ENCODE measurements at places on chromosomes 12 and 14.

DNA sequence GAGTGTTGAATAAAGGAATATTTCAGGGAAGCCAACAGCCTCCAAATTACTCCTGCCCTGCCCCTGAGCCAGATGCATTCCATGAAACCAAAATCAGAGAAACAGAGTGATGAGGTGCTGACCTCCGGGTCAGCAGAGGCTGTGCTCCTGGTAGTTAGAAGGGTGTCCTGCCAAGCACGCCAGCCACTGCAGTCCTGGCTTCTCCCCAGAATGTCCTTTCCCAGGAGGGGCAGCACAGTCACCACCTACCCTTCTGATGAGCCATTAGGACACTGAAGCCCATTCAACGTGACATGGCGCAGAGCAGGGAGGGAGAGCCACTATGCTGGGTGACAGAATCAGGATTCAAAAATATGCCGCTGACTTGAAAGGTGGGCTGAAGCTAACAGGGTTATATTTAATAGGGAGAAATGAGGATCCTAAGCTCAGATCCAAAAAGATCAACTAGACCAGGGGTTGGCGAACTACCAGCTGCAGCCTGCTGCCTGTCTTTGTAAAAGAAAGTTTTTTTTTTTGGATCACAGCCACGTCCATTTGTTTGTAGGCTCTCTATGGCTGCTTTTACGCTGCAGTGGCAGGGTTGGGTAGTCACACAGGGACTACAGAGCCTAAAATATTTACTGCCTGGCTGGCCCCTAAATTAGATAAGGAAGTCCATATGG, 34.5 kb upstream of the PLEK2 start:
- DNase-seq, result no peak

DNA sequence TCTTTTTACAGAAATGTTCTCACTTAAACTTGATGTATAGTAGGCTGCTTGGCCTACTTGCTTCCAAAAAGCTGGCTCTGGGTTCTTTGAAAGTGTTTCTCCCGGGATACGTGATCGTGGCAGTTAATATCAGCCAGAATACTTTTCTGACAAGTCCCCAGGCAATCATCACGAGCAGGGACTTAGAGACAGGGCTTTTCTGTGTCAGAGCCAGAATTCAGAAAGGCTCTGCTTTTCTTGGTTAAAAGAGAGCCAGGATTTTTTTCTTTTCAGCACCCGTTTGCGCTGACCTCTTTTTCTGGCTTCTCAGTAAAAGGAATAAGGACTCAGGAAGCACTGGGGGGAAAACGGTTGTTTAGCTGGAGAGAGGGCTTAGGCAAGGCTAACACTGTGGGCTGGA, 57.8 kb upstream of the ARHGAP5 start:
- no peak for DNase-seq

- no peak for DNase-seq
Measured at GRCh38 chr12:54189198-54189539, 384 bp upstream of the SMUG1 start.

GRCh38 chr14:104218361-104219180, 80.2 kb downstream of the KIF26A start:
- DNase-seq, result peak; percentile 9

GRCh38 chr12:27772328-27773049, 7.5 kb upstream of the KLHL42 start:
- DNase-seq, result no peak

DNA sequence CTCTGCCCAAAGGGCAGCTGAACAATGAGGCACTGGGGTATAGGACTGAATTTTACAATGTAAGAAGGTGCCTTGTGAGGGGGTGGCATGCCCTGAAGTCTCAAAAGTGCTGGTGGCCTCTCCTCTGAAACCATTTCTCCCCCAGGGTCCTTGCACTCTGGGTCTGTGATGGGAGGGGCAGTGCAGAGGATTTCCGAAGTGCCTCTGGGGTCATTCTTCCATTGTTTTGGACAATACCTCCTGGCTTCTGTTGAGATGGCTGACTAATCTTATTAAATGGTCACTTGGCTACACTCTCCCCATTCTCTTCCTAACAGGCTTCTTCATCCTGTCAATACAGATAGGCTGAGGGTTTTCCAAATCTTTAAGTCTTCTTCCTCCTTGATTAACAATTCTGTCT, 59.3 kb downstream of the UNC79 start:
- no peak for DNase-seq

DNA sequence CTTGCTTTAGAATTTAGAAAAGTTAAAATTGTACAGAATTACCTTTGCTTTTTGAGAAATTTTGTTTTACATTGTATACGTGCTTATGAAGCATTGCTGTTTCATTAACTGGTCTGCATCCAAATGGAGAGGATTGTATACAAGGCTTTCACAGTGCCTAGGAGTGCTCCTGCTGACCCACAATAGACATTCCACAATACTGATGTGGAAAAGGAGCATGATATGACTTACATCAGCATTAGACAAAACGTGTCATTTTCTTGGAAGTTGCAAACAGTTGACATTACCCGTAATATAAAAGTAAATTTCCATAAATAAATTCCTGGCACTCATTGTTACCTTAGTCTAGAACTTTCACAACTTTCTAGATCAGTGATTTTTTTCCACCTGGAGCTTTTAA, 1.9 kb downstream of the PRKD1 start:
- no peak for DNase-seq

DNA sequence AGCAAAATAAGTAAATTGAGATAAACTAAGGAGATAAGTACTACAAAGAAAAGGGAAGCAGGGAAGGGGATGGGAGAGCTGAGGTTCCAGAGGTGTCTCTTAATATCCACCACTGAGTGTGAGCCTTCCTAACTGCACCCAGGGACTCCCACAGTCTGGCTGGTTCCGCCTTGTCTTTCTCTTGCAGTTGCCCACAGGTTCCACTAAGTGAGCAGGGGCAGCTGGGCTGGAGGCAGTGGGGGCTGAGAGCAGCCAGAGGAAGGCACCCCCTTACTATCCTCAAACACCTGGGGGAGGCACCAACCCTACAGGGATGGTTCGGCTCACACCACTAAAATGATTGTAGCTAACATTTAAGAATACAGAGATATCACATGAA, 214.9 kb downstream of the SLC41A2 start:
- DNase-seq, result no peak

- DNase-seq, result no peak
Measured at GRCh38 chr14:96119947-96120346, 80.8 kb downstream of the C14orf132 start.

All from NCI-H526 treated with DMSO at 0.1 percent for 48 hours (cell line).